ENCODE measurements at places on chromosomes 13 and 19.

GRCh38 chr19:44782729-44783128 lies 5.0 kb downstream of the CBLC start:
- no peak for DNase-seq

GRCh38 chr19:38543807-38544568 lies 73.8 kb downstream of the MAP4K1 start:
- peak; percentile 69 for DNase-seq

GRCh38 chr13:48976576-48977285 lies 1.0 kb downstream of the FNDC3A start:
- no peak for DNase-seq

DNA sequence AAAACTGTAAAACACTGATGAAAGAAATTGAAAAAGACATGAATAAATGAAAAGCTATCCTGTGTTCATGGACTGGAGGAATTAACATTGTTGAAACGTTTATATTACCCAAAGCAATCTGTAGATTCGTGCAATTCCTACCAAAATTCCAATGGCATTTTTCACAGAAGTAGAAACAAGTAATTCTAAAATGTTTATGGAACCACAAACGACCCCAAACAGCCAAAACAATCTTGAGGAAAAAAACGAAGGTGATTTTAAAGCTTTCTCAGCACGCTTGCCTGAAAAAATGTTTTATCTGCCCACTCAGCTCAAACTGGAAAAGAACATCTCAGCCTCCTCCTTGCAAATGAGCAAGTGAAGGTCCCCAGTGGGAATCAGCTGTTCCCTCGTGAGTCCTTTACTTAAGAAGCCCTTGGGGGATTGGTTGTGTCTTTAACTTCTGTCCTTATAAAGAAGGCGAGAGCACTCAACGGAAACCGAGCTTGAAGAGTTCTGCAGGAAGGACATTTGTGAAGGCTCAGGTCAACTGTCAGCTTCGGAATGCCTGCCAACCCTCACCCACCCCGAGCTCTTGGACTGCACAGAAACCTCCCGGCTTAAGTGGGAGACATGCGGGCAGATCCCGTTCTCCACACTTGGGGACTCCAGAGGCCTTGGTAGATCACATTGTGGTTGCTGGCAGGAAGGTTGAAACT lies 256.0 kb upstream of the IRS2 start:
- DNase-seq, result no peak

DNA sequence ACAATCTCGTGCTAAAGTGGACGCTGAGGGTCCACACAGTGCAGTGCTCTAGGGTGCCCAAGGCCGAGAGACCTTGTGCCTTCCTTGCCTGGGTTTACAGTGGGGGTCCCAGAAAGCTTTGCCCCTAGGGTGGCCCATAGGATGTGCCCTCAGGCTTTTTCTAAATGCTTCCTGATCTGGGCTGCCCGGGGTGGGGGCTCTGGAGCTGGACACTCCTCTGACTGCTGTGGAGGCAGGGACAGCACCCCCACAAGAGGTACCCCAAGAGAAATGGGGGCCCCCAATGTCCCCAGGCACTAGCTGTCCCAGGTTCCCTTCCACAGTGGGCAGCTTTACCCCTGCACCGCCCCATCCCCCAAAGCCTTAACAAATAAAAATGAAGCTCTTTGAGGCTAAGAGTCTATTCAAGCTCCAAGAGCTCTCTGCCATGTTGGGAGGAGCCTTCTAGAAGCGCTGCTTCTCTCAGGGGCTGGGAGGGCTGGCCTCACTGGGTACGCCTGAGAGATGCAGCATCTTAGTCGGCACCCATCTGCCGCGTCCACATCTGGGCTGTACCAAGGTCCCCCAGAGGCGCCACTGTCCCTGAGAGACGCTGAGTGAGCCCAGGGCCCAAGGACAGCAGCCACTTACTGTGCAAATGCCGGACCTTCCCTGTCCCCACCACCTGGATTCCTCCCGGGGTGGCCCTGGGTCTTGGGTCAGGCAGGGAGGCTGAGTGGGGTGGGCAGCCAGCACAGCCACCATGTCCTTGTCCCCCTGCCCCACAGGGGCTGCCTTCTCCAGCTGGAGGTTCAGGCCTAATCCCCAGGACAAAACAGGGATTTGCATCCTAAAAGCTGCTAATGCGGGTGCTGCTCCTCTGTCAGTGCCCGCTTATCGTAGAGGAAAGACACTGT lies 27.4 kb downstream of the CEBPA start:
- no peak for DNase-seq

Measured in posterior cingulate gyrus (tissue), 11 donors.